ENCODE measurements at places on chromosomes 12 and 14.
A peak's percentile ranks its signal among the peaks of the same experiment; 100 is the strongest.

DNA sequence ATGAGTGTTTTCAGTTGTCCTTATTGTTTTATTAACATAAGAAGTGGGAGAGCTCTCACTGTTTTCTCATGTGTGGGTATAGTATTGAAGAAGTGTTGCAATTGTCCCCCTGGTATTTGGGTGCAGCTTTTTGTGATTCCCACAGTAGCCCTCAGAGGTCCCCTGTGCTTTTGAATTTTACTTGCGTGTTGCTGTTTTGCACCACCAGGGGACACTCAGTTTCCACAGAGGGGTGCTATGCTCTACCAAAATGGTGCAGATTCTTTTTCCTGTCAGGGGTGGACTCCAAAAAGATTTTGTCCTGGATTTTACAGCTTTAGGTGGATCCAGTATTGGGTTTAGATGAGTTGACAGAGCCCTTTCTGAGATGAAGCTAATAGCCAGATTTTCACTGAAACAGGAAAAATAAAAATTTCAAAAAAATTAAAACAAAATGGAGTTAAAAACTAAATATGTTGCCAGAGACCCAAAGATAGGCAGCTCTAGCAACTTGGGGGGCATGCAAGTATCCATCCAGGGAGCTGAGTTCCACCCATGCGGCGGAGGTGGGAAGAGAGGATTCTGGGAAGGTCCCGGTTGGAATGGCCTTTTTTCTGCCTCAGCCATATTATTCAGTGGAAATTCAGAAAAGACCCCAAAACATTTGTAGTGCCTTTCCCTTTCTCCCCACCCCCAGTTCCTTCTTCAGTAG, 50.2 kb downstream of the TTLL5 start:
- DNase-seq: peak; percentile 34

GRCh38 chr12:124582108-124582424, 14.7 kb upstream of the NCOR2 start:
- DNase-seq: no peak

DNA sequence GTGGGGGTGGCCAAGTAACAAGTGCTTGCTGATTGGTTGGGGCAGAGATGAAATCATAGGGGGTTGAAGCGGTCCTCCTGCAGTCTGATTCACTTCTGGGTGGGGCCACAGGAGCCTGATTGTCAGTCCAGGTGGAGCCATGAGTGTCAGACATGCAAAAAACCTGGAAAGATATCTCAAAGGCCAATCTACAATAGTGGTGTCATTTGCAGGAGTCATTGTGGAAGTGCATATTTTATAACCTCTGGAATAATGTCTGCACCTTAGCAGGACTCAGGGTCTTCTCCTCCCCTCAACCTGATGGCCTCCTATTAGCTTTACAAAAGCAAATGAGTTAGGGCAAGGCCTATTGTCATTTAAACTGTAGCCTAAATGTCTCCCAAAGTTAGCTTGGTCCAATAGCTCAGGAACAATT, 241.4 kb downstream of the NUAK1 start:
- no peak for DNase-seq

GRCh38 chr14:55847766-55848165, 267.8 kb downstream of the KTN1 start:
- no peak for DNase-seq

DNA sequence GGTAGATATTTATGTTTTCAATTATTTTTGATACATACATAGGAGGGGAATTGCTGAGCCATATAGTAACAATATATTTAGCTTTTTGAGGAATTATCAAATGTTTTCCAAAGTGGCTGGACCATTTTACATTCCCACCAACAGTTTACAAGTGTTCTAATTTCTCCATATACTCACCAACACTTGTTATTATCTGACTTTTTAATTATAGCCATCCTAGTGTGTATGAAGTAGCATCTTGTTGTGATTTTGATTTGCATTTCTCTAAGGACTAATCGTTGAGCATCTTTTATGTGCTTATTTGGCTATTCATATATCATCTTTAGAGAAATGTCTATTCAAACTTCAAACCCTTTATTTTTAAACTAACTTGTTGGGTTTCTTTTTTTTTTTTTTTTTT, 17.2 kb upstream of the HECTD1 start:
- DNase-seq: no peak

- DNase-seq: no peak
Measured at GRCh38 chr12:71472441-71472911, 32.9 kb downstream of the LGR5 start.

GRCh38 chr14:39069923-39070322, 33.1 kb downstream of the SEC23A start:
- DNase-seq: no peak

- no peak for DNase-seq
Measured at GRCh38 chr14:66442953-66443571, 43.1 kb upstream of the CCDC196 start.

DNA sequence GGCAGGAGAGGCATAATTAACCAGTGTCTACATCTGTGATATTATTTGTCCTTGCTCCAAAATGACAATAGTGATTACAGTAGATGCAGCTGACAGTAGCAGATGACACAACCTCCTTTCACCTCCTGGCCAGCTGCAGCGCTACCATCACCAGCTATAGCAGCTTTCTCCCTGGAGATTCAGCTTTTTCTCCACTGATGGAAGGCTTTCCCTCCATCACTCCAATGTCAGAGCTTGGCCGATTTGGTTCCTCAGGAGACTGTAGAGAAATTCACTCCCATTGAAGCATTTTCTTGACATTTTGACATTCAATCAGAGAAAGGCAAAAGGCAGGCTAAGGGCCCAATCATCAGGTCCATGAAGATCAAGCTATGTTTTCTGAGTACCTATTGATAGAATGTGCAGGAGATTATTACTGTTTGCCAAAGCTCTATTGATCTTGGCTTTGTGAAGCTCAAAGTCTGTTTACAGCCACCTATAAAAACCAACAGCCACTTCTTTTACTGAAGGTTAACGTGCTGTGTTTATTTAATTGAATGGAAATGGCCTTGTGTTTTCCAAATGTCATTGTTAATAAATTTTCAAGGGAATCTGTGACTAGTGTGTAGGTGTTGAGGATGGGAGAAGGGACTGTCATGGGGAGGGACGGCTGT, 785.1 kb downstream of the DIO2 start:
- DNase-seq: no peak

- no peak for DNase-seq
Measured at GRCh38 chr14:65016471-65016870, 29.8 kb downstream of the FNTB start.

- no peak for DNase-seq
Measured at GRCh38 chr14:23556700-23557440, 799 bp downstream of the THTPA start.

GRCh38 chr14:100522616-100523099, 64.6 kb downstream of the BEGAIN start:
- DNase-seq: no peak

DNA sequence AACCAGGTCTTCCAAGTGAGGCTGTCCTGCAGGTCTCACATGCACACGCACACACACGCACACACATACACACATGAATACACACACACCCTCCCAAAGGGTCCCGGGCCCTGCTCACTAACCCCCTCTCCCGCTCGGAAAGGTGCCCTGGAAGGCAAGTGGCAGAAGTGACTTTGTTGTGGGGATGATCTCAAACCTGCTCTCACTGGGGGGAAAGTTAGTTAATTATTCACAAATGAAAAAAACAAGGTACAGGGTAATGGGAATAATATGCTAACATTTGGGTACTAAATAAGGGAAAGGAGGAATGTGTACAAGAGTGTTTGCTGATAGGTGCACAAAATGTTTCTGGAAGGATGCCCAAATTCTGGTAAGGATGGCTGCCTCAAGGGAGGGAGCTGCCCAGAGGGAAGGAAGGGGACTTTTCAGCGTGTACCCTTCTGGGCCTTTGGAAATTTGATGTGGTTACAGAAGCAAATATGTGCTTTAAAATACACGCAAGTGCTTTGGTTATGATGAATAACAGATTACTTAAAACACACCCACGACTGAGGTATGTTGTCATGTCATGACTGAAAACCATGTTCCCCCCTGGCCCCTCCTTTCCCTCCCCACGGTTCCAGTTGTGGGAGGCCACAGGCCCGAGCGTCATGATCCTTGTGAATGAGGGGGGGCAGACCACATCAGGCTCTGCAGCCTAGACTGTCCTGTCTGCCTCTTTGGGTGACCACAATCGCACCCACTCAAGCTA, 43.3 kb upstream of the PLEKHG6 start:
- no peak for DNase-seq

- DNase-seq: no peak
Measured at GRCh38 chr14:57607086-57607485, 113.4 kb upstream of the CCDC198 start.

GRCh38 chr12:84375449-84376170, 537.0 kb downstream of the SLC6A15 start:
- DNase-seq: no peak

- DNase-seq: no peak
Measured at GRCh38 chr12:11133816-11134215, 628 bp downstream of the TAS2R30 start.

DNA sequence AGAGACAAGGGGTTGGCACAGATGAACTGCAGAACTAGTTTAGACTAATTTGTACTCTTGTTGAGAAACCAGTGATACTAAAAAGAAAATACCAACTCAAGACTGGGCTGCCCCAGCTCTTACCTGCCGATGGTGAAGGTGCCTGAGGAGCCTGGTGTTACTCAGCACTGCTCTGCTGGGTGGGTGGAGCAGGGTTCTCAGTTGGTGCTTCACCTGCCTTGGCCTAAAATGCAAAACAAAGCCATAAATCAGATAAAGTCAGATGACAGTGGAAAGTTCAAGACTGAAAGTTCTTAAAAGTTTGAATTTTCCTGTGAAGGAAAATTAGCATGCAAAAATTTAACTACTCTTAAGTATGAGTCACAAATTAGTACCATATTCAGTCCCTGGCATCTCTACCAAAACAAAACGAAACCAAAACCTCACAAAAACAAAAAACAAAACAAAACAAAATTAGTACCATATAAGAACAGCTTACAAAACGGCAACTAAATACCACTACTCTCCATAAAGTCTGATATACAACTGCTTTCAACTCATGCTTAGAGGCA, 21.9 kb downstream of the YBX3 start:
- DNase-seq: no peak

DNA sequence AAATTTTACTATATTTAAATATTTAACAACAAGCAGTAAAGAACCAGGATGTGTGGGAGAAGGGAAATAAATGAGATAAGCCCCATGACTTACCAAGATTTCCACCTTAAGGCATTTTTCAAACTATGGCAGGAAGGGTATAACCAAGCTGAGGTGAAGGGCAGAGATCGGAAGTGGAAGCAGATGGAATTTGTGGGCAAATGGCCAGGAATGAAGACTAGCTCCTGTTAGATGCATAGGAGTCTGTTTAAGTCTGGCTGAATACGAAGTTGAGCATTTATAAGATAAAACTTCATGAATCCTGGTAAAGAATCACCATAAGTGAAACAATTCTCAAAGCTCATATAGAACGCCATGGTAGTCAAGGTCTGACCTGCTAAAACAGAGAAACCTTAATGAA, 163.5 kb downstream of the DIO2 start:
- DNase-seq: no peak

DNA sequence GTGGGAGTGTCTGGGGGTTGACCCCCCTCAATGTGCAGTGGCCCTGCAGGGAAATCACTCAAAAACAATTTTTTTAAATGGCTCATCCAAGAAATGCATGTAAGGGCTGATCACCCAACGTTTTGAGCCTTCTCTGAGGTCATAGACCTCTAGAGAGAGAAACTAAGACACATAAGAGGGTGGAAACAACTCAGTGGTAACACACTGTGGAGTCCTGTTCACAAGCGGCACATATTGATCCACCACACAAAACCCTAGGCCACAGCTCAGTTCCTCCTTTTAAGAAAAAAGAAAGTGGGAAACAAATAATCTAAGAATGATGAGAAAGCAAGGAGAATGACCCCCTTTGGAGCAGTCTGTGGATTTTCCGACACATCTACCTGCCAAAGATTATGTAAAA, 83.0 kb upstream of the METAP2 start:
- no peak for DNase-seq

- DNase-seq: no peak
Measured at GRCh38 chr12:21599143-21599999, 5.3 kb downstream of the GYS2 start.

- no peak for DNase-seq
Measured at GRCh38 chr12:76247026-76247646, 101.1 kb downstream of the BBS10 start.

- no peak for DNase-seq
Measured at GRCh38 chr14:49971156-49972130, 78.6 kb downstream of the ARF6 start.

- DNase-seq: no peak
Measured at GRCh38 chr14:34920339-34920738, 45.2 kb upstream of the BAZ1A start.

DNA sequence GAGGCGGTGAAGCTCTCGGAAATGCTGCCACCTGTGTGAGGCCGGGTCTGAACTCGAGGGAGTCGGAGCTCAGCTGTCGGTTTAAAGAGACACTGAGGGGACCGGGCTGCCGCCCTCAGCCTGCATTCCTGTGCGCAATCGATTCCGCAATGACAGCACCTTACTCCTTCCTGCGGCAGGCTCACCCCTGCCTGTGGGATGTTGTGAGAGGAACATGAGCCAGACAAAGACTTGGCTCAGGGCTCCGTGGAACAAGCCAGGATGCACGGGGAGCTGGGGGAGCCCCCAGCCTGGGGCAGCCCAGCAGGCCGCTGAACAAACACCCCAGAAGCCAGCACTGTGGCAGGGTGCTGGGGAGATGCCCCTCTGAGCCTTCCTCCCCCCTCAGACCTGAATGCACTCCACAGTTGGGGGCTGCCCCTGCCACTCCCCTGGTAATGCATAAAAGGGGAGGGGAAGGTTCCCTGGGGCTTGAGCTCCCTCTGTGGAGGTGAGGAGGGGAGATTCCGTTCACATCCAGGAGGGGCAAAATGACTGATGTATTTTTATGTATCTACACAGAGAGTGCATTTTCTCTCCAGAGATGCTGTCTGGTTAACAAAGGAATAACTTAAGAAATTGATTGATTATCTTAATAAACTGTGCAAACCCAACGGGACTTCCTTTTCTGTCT, 20.6 kb downstream of the RFLNA start:
- no peak for DNase-seq

DNA sequence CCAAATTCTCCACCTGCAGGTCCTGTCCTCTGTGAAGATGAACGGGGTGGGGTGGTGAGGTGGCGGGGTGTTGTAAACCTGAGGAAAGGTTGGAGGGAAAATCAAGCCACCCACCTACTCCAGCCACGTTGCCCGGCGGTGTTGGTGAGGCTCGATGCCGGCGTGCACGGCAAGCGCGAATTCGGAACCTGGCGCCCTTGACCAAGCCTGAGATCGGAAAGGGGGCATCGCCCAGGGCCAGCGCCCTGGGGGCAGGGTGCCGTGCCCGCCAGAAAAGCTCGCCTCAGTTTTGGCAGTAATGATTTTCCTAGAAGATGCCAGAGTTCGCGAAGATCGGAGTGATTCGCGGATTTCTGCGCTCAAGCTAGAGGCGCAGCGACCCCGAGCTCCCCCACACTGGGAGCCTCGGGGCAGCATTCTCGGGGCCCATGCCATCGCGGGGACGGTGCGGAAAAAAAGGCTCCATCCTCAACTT, 817 bp downstream of the STXBP6 start:
- DNase-seq: peak; percentile 9

All from SK-N-SH (cell line).